ENCODE measurements at places on chromosomes 11 and 22. TPM values are rescaled to one million over a fixed set of nuclear protein-coding genes. Genes with fewer than 3 reads are reported as not detected.

Gene KCNA4
- polyA plus RNA-seq: not detected

- no peak for DNase-seq
Measured at GRCh38 chr11:40168414-40168813, 1291.0 kb downstream of the LRRC4C start.

DNA sequence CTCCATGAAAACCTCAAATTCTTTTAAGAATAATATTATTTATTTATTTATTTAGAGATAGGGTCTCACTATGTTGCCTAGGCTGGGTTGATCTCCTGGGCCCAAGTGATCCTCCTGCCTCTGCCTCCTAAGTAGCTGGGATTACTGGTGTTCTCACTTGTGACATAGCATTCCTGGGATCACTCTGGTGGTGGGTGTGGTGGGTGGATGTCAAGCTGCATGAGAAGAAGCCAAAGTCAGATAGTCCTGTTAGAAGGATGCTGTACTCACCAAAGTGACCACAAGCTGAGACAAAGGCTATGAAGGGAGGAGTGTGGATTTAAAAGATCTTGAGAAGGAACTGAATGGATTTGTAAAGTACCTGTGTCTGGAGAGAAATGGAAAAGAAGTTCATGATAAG is 87.9 kb upstream of the SPON1 start:
- no peak for DNase-seq

- DNase-seq: no peak
Measured at GRCh38 chr22:37487571-37487970, 1.4 kb upstream of the MFNG start.

- DNase-seq: no peak
Measured at GRCh38 chr11:125375146-125375545, 120.9 kb downstream of the FEZ1 start.

DNA sequence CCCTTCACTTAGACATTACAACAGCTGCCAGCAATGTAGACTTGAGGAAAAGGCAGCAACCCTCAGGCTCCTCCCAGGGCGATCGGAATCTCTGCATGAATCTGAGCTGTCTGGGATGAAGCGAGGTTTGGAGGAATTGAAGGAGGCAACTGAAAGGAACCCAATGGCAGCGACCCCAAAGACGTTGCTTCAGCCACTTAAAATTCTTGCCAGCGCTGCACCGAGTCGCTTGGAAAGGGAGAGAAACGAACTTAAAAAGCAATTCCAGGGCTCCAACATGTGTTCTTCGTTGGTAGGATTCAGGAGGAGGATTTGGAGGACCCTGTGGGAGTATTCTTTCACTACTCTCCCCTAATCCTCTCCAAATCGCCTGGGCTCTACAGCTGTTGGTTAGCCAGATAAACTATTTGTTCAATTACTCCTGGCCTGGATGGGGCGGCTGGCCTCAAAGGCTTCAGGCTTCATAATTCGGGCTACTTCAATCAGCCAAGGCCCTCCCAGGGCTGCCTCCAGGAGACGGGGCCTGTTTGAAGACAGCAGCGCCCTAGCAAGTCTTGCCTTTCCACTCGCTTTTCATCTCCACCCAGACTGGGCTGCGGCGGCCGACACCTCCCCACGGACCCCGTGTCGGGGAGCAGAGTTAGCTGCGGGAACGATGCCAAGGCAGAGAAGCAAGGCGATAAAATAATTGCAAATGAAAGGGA is 72.4 kb upstream of the TMEM45B start:
- DNase-seq: no peak
